Neural crest cell (in vitro differentiated cells): ENCODE measurements at places on chromosomes 2 and 18. TPM values are rescaled to one million over a fixed set of nuclear protein-coding genes. Genes with fewer than 3 reads are reported as not detected.

The HOXD8 gene
- total RNA-seq, result not detected in 2 replicates

The ANKRD44 gene
- 11.2 and 13.5 TPM in 2 replicates for total RNA-seq

The ALPG gene
- not detected in 2 replicates for total RNA-seq

The CASP10 gene
- total RNA-seq, result not detected in 2 replicates

The SLC23A3 gene
- 0.34 and 1.5 TPM in 2 replicates for total RNA-seq

The RUFY4 gene
- not detected in 2 replicates for total RNA-seq

The DSG1 gene
- not detected in 2 replicates for total RNA-seq

The RHOB gene
- total RNA-seq, result 146 and 150 TPM in 2 replicates

The TRABD2A gene
- total RNA-seq, result 0.84 TPM in 2 replicates

The RAPGEF4 gene
- total RNA-seq, result 1.7 TPM in 2 replicates

The DPP10 gene
- 2.1 and 3.0 TPM in 2 replicates for total RNA-seq

- no peak for DNase-seq
These were observed 277.9 kb upstream of the SIX3 start for GRCh38 chr2:44663471-44664073.

- DNase-seq, result no peak
These were observed 185.3 kb upstream of the MYT1L start for GRCh38 chr2:2516386-2516785.

- DNase-seq, result no peak
These were observed 34.9 kb upstream of the PLA2R1 start for GRCh38 chr2:160097326-160097725.

- no peak for DNase-seq
These were observed 178.1 kb downstream of the SLC8A1 start for GRCh38 chr2:40273734-40274182.

DNA sequence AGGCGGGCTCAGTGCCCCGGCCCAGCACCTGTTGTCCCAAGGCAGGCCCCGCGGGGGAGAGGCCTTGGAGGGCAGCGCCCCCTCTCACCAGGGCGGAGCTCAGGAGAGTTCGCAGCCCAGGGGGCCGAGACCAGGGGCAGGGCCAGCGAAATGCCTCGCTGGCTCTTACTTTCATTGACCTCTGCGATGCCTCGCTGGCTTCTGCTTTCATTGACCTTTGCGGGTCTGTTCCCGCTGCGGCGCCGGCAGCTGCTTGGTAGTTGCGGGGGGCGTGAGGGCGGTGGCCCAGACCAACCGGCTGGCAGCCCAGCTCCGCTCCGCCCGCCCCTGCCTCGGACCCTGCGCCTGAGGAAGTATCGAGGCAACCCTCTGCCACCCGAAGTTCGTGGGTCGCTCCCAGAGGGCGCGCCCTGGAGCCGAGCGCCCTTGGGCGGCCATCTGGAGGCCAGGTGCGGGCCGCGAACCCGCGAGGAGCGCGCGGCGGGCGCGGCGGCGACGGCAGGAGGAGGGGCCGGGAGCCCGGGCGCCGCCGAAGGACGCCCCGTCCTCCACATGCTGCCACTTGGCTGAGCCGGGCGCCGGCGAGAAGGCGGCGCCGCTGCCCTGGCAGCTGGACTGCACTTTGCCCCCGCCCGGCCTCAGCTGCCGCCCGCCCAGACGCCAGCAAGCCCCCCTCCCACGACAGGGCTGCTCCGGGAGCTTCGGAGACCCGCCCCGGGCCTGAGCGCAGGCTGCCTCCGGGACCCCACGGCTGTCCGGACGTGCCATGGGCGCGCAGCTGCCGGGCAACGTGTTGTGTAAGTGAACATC lies 118.0 kb upstream of the MSTN start:
- peak; percentile 45 for DNase-seq

- DNase-seq, result no peak
These were observed 383.3 kb downstream of the MTX2 start for GRCh38 chr2:176652300-176653182.

DNA sequence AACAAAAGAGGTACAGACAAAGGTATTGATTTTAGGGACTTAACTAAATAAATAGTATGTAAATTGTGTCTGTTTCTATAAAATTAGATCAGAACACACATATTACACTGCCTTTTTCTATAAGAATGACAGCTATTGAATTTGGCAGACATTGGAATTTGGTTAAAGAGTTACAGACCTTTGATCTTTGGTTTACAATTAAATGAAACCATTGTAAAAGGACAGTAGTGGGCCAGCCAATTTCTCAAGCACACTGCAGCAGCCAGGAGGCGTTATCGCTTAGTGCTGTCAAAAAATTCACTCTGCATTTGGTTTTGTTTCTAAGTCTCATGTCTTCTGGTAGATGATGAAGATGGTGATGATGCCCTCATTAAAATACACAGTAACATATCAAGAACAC lies 175.9 kb downstream of the NR4A2 start:
- no peak for DNase-seq

DNA sequence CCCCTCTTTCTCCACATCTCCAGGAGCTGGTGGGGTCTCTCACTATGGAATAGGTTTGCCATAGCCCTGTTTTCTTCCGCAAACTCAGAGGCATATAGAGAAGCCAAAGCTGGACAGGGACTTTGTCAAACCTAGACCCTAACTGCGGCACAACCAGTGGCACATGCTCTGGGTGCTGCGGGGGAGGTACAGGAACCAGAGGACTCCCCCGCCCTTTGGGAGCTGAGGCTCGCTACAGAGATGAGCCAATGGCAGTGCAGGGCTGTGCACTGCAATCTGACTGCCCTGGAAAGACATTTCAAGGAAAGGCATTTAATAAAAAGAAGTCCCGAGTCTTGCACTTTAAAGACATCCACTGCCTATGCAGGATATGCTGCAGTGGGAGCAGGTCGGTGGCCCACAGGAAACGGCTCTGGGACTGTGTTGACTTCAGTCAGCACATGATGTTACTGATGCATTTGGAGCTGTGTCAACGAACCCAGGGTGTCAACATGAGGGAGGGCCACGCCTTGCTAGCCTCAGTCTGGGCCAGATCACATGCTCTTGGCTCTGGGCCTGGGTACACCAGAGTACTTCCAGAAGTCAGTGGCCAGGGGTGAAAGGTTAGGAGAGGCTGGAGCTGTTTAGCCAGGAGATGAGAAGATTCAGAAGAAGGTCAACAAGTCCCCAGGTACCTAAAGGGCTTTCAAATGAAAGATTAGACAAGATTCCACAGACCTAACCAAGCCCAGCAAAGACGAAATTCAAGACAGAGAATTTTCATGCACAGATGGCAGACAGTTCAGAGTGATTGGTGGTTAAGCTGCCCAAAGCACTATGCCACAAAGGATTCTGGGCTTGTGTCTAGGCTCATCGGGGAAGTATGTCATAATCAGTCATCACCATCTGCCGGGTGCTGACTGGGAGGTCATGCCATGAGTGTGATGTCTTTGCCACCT lies 8.2 kb downstream of the SLC35F6 start:
- no peak for DNase-seq

GRCh38 chr18:77191071-77191751 lies 58.4 kb upstream of the GALR1 start:
- no peak for DNase-seq

- no peak for DNase-seq
These were observed 333.7 kb downstream of the CYP26B1 start for GRCh38 chr2:71813807-71814470.

DNA sequence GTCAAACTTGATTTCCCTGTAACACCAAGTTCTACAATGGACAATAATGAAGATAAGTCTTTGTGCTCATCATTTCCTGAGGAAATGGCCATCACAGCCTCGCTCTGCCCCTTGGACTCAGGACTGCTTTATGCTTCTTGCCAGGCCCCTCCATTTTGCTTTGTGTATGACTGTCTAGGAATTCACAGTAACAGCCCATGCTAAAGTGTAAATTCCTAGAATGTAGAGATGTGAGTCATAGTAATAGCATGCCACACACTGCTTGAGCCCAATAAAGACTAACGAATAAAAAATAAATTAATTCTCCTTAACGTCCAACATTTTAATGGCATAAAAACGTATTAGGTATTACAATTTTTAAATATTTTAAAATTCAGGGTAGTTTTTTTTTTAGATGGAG lies 226.5 kb downstream of the PID1 start:
- no peak for DNase-seq

DNA sequence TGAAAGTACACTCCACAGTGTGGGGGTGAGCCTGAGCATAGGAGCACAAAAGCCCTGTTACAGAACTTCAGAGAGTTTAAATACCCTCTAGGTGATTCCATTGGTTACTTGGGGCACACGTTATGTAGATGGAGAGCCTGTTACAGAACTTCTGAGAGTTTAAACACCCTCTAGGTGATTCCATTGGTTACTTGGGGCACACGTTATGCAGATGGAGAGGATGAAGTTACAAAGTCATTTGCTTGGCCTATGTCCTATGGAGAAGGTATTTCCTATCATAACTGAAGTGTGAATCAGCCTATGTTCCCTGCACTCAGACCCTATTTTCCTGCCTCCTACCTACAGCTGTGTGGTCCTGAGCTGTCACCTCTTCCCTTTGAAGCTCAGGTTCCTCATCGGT lies 3.8 kb upstream of the CAPN10 start:
- DNase-seq, result no peak

DNA sequence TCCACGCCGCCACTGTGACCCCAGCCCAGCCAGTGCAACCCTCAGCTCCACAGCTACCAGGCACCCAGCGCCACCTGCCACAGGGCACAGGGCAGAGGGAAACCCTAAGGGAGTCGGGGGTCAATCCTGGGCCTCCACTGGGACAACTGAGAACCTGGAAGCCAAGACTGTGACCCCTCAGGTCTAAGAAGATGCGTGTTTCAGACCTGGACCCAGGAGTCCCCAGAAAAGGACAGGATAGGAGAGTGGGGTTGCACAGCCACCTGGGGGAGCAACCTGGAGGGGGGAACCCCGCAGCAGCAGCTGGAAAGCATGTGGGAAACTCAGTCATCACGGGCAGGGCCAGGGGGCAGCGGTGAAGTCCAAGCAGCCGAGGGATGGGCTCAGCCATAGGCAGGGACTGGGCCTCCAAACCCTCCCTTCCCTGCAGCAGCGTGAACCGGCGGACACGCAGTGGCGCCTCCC lies 4.1 kb downstream of the ESPNL start:
- no peak for DNase-seq

- no peak for DNase-seq
These were observed 30.8 kb upstream of the SOX11 start for GRCh38 chr2:5661362-5661761.

GRCh38 chr2:143742581-143742980 lies 613.4 kb downstream of the ARHGAP15 start:
- no peak for DNase-seq

- no peak for DNase-seq
These were observed 320.6 kb downstream of the ZNF516 start for GRCh38 chr18:76174451-76174850.

DNA sequence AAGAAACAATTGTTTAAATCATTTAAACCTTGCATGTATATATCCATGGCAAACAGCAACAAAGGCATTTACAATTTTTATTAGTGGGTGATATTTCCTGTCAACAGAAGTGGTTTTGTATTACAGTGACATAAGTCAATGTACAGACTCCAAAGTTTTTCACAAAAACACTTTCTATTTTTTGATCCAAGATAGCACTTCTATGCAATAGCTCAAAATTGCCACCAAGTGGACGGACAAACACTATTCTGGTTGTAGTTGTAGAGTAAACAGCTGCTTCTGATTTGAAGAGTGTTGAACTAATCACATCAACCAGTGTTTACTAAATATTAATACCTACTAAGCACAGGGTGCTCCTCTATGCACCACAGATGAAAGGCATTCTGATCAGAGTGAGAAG lies 421.4 kb downstream of the NCKAP5 start:
- DNase-seq, result no peak

- DNase-seq, result no peak
These were observed 852.8 kb upstream of the ACVR2A start for GRCh38 chr2:146992057-146992456.

DNA sequence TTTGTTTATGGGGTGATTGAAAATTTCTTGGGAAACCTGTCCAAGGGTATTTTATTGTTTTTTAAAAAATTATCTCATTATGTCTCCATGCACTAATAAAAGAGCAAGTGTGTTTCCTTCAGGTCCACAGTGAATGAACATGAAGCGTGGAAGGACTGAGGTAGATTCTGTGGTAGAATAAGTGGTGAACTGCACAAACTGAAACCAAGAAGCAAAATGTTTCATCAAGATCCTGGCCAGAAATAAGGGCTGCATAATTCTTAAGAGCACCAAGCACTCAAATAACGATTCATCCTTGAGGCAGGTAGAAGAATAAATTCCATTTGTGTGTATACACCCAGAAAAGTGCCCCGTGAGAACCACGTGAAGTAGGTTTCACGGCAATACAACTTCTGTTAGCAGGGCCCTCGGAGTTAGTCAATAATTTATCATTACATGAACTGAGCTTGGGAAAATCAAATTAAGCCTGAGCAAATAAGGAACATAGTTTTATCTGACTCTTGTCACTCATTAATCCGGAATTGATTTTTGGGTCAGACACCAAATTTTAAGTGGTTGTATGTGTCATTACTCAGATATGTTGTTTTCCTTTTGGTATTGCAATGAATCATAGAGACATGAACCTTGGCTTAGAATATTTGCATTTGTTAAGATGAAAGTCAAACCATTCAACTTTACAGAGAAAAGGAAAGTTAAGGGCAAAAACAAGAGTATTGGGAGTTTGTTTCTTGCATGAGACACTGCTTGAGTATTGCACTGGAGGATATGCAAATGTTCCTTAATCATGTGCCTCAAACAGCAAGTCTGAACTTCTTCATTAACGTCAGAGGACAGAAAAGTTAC lies 472.6 kb upstream of the NETO1 start:
- DNase-seq, result no peak

DNA sequence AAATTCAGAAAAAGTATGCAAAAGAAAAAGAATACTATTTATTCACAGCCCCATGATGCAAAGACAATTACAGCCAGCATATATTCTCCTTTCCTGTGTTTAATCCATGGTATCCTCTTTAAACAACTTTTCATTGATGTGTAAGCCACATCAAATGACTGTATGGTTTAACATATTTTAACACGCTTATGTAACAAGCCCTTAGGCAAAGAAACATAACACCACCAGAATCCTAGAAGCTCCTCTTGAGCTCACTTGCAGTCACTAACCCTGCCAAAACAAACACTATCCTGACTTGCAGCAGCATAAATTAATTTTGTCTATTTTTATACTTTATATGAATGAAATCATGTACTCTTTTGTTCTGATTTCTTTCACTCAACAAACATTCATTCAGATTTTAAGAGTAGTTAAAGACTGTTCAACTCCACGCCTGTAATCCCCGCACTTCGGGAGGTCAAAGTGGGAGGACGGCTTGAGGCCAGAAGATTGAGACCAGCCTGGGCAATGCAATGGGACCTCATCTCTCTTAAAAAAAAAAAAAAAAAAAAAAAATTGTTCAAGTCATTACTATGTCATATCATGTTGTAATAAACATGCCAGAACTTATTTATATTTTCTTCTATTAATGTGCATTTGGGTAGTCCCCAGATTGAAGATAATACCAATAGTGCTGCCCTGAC lies 226.3 kb downstream of the NBAS start:
- DNase-seq, result no peak

GRCh38 chr2:105384216-105384615 lies 14.6 kb downstream of the FHL2 start:
- DNase-seq, result no peak

GRCh38 chr18:5604778-5605177 lies 61.0 kb upstream of the EPB41L3 start:
- DNase-seq, result no peak
